ENCODE measurements at places on chromosomes 1 and 21.

DNA sequence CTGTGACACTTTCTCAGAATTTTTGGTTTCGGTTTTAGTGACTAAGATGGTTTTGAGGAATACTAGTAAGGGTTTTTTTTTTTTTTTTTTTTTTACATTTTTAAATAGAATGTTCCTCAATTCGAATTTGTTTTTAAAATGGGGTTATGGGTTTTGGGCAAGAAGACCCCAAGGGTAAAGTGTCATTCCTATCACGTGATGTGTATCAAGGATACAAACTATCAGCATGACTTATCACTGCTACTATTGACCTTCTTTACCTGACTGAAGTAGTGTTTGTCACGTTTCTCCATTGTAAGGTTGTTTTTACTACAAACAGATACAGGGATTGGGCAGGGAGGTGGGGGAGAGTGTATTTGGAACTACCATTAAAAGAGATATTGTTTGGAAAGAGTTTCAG, 781.1 kb upstream of the ADGRL4 start:
- no peak for DNase-seq

- no peak for DNase-seq
Observed at GRCh38 chr1:11198851-11199594, 9.9 kb downstream of the ANGPTL7 start.

DNA sequence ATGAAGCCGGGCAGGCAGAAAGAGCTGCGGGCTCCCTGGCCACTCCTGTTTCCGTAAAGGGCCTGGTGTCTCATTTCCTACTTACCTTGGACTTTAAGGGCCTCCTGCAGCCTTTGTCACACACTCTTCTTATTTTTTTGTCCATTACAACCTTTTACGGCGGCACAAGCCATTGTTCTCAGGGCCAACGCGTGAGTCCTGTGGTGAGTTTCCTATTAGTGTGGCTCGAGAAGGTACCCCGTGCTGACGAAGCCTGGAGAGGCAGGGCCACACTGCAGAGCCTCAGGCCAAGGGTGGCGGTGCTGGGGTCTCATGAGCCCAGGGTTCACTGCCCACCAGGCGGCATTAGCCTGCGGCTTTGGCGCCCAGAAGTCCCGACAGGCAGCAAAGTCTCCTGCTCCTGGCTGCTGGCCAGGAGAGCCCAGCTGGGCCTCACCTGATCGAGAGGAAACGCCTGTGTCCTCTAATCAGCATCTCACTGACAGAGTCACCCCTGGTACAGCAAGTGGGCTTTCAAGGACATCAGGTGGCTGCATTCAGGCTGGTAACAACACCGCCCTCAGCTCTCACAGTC, 62.0 kb downstream of the SIK1 start:
- DNase-seq = no peak

DNA sequence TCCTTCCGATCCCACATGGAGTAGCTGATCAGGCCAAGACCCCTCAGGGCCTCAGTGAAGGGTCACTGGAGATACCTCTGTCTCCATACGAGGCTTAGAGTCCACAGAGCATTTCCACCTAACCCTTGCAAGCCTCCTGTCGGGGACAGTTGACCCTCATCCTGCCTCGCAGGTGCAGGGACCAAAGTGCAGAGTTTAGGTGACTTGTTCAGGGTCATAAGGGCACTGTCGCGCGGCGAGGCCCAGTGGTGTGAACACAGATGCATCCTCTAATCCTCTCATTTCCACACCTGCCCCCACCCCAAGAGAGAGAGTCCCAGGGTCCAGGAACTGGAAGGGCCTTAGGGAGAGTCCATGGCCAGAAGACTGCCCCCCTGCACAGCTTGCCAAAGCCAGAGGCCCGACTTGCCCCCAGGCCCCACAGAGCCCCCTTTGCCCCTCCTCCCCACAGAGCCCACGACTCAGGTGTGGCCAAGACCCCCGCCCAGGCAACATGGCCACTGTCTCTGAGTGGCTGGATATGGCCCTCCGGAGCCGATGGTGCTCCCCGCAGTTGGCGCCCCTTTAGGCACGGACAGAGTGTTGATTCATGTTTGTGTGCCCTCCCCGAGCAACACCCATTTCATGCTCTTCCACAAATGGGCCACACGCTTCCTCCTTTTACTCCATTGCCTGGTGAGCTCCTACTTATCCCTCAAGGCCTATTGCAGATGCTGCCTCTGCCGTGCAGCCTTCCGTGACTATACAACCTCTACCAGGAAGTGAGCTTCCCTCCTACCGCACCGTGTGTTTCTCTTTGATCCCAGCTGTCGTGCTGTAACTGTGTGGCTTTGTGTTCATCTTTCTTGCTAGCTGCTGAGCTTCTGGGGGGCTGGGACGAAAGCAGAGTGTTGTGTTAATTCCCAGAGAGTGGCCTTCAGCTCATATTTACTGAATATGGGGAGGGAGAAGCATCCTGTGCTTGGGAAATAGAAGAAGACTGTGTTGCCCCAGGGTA, 1.7 kb downstream of the TRPM2 start:
- no peak for DNase-seq

DNA sequence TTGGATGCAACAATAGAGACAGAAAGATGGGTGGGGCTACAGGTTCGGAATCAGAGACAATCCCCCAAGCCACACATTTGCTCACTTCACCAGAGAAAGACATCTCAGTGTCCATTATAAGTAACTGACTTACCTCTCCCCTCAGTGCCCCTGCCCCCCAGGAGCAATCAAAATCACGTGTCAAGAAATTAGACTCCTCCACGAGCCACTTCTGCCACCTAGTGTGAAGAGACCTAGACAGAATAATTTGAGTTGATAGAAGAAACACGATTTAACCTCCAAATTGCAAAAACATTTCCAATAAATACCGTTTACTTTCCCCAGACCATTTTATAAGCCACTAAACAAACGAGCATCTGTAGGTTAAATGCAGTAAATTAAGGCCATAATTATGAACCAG, 123.2 kb downstream of the SLC30A10 start:
- no peak for DNase-seq

DNA sequence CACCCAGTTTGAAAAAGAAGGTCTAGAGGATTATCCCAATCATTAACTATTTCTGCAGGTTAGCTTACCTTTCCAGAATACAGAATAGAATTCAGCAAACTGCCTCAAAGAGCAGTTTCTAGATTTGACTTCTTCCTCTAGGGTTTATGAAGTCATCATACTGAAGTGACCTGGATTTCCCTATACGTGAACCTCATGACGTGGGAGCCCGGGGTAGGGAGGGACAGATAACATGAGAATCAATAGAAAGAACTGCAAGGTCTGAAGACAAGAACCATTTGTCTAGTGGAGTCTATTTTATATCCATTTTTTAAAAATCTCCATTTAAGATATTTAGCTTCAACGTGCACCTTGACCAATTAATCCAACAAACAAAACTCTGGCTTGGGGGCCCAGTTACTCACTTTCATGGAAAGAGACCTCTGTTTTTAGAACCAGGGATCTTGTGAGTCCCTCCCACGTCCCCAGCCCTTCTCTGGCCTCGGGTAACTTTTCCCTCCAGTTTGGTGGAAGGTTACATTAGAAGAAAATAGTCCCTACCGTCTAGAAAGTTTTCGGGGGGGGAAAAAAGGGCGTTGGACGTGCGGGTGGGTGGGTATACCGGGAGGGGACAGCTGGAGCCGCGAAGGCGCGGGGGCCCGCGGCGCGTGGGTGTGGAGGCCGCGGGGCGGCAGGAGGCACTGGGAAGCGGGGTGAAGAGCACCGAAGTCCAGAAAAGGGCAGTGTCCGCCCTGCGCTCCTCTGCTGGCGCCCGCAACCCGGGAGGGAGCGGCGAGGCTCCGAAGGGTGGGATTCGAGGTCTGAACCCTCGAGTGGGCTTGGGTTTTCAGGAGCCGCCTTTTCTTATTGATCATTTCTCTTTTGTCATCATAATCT, 13.8 kb upstream of the POGZ start:
- peak; percentile 43 for DNase-seq

DNA sequence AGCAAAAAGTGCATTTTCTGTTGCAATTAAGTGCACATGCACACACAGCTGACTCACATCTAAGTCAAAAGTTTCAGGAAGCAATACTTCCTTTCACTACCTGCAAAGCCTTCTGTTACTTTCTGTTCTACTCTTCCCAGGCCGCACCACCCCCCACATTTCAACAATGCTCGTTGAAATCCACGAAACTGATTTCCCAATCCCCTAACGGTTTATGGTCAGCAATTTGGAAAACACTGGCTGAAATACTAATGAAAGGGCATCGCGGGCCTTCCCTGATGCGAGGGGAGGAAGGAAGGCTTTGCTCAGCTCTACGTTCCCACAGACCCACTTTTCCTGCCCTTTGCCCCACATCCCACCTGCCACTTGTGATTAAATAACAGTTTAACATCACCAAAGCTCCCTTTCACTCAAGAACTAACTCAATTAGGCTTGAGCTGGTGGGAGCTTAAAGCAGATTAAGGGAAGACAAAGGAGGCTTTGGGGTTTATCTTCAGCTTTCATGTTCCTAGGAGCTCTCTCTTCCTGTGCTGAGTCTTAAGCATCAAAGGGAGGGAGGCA, 243.2 kb upstream of the RAB4A start:
- DNase-seq = peak; percentile 41

DNA sequence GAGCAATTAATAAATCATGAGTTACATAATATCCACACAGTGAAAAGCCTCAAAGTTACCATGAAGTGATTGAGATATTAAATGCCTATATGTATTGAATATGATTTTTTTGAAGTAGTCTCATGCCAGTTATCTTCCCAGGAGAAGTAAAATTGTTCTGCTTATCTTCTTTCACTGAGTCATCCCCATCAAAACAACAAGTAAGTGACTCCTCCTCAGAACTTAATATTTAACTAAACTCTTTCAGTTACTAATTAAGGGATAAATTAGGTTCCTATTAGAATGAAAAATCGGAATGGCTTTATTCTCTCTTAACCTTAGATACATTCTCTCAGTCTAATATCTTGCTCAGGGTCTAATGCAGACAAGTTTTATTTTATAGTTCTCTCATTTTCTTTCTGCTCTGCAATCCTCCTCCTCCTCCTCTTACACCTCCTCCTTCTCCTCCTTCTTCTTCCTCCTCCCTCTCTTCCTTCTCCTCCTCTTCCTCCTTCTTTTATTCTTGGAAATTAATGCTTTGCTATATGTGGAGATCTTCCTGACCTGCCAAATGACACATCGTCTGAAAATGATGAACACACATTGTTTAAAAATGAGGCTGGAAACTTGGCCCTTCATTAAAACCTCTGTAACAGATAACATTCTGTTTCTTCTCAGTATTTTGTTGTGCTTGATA, 110.9 kb downstream of the RUNX1 start:
- DNase-seq = no peak

DNA sequence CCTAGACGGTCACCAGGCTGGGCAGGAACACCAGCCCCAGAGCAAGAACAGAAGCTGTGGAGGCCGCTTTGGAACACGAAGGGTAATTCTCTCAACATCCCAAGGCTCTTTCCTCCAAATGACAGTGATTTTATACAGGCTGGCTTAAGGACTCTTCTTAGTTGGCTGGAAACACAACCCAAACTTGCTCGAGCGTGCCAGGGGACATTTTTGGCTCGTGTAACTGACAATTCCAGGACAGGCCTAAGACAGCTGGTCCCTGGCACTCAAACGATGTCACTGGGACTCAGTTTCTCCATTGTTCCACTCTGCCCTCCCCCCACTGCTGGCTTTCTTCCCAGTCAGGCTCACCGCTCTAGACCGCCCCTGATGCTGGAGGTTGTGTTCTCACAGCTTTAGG, 164.7 kb downstream of the NPHP4 start:
- no peak for DNase-seq

- no peak for DNase-seq
Observed at GRCh38 chr1:189859385-189859977, 618.2 kb downstream of the BRINP3 start.

DNA sequence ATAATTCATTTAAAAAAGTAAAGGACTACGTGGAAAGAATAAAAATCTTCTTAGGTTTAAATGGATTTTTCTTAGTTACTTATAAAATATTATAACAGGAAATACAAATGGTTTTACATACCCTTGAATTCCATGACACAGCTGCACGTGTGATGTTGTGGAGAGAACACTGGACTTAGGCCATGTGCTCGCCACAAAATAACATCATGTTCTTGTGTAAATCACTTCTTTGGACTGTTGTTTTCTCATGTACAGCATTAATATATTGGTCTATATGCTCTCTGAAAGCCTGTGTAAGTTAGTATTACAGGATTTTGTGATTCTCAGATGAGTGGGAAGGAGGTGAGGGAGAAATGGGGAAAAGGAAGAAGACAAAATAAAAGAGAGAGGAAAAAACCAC, 228.2 kb downstream of the DNM3 start:
- no peak for DNase-seq

DNA sequence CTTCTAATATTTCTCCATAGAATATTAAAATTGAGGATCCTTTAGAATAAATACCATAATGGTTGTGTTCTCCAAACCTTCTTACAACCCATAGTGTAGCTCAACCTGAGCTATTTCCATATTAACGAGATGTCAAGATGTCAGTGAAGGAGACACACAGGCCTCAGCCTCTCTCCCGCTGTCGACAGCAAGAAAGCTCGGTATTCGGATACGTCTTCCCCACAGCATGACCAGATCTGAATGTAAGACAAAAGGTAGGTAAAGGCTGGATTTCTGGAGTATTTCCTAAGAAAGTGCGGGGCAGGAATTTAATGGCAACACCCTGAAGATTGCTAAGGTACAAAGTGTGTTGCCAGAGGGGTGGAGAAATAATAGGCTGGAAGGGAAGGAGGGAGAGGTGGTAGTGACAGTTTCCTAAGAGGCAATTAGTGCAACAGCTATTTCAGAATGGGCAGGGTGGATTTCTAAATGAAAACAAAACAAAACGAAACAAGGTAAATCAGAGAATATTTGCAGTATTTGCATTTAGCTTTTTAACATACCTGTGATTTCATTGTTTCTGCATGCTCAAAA, 1.7 kb downstream of the ADSS2 start:
- DNase-seq = no peak

DNA sequence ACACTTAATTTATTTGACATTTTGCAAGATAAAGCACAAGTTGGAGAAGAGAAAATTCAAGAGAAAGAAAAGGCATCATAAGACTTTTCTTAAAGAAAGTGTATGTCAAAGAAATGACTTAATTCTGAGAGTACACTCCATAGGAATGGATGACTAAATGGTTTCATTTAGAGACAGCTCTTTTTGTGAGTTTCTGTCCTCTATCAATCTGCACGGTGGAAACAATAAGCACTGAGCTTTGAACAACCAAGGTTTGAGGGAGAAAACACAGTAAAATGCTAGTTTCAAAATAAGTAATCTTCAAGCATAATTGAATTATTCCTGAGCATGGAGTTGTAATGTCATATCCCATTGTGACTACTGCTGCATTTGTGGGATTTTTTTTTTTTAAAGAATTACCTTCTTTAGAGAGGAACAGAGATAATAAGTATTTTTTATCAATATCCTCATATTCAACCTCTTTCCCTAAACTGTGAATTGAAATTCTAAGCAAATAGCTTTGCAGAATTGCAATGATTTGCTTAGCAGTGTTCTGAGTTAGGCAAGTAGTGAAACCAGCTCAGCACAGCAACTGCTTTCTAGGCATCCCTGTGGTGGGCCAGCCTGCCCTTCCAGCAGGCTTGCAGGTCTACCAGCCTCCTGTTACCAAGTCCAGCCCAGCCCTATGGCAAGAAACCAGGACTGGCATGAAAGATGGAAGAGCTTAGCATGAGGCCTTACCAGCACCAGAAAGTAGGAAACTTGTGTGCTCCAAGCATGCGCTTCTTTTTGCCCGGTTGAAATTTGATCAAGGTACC, 38.2 kb downstream of the KCNJ6 start:
- no peak for DNase-seq

Measured in CD4-positive, alpha-beta T cell treated with Interleukin-1 beta for 1 hour (primary cell).